ENCODE measurements at places on chromosomes 3 and 15.

GRCh38 chr3:32366638-32367397 is 24.8 kb upstream of the CMTM7 start:
- H3K27ac ChIP-seq, result no peak overlapping the region
- DNase-seq, result no peak
- no peak overlapping the region for H3K4me3 ChIP-seq
- no peaks in the 10 kb centered on the region for H3K27me3 ChIP-seq

- no peaks in the 10 kb centered on the region for H3K27me3 ChIP-seq
- no peak for DNase-seq
- no peaks in the 10 kb centered on the region for H3K4me1 ChIP-seq
- no peak overlapping the region for H3K27ac ChIP-seq
- no peaks in the 10 kb centered on the region for H3K36me3 ChIP-seq
- H3K4me3 ChIP-seq, result no peak overlapping the region
These were observed 65.2 kb upstream of the TRA2B start for GRCh38 chr3:186002884-186003472.

GRCh38 chr3:66485291-66485968 is 15.4 kb downstream of the LRIG1 start:
- H3K4me3 ChIP-seq, result no peak overlapping the region
- DNase-seq, result no peak
- H3K4me1 ChIP-seq, result peaks cover 87% of the 10 kb centered on the region
- no peaks in the 10 kb centered on the region for H3K36me3 ChIP-seq
- peak overlapping the region; percentile 86 for H3K27ac ChIP-seq

GRCh38 chr15:69422336-69422895 is 8.3 kb downstream of the KIF23 start:
- no peaks in the 10 kb centered on the region for H3K36me3 ChIP-seq
- H3K4me3 ChIP-seq, result no peak overlapping the region
- no peak overlapping the region for H3K27ac ChIP-seq
- no peak for DNase-seq
- H3K27me3 ChIP-seq, result no peaks in the 10 kb centered on the region
- H3K4me1 ChIP-seq, result no peaks in the 10 kb centered on the region

- no peak for DNase-seq
- no peak overlapping the region for H3K4me3 ChIP-seq
- H3K4me1 ChIP-seq, result peaks cover 2% of the 10 kb centered on the region
- H3K36me3 ChIP-seq, result no peaks in the 10 kb centered on the region
These were observed 193.9 kb upstream of the THRB start for GRCh38 chr3:24688446-24689148.

GRCh38 chr15:38002883-38003477 is 68.5 kb downstream of the TMCO5A start:
- no peaks in the 10 kb centered on the region for H3K36me3 ChIP-seq
- H3K4me1 ChIP-seq, result no peaks in the 10 kb centered on the region
- H3K4me3 ChIP-seq, result no peak overlapping the region
- no peak for DNase-seq
- H3K27ac ChIP-seq, result no peak overlapping the region

DNA sequence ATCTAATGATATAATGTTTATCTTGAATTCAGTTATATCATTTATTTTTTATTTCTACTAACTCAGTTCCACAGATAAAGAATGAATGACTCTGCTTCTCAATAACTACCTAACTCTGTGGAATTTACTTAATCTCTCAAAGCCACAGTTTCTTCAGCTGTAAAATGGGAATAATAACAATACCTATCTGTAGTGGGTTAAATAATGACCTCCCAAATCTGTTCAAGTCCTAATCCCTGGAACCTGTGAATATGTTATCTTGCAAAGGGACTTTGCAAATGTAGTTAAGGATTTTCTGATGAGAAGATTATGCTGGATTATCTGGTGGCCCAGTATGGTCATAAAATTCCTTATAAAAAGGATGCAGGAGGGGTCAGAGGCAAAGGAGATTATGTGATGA is 61.7 kb downstream of the THRB start:
- DNase-seq, result no peak
- no peaks in the 10 kb centered on the region for H3K27me3 ChIP-seq
- H3K4me1 ChIP-seq, result no peaks in the 10 kb centered on the region
- H3K36me3 ChIP-seq, result no peaks in the 10 kb centered on the region

DNA sequence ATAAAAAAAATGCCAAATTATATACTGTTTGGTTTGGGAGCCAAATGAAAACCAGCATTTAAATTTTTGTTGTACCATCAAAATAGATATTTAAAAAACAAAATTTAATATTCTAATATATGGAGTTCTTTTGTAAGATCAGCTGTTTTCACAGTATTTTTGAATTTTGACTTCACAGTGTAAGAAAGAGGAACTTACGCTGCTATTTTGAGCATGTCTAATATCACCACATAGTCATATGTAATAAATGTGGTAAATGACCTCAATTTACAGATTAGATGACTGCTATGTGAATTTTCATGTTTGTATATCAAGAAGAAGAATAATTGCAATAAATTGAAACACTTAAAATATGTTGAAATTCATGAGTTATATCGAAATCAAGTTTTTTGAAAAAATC is 189.6 kb downstream of the ARRDC4 start:
- no peak for DNase-seq
- no peak overlapping the region for H3K27ac ChIP-seq
- H3K4me3 ChIP-seq, result no peak overlapping the region
- no peaks in the 10 kb centered on the region for H3K36me3 ChIP-seq
- H3K4me1 ChIP-seq, result no peaks in the 10 kb centered on the region
- H3K27me3 ChIP-seq, result no peaks in the 10 kb centered on the region

- peaks cover 8% of the 10 kb centered on the region for H3K4me1 ChIP-seq
- H3K4me3 ChIP-seq, result no peak overlapping the region
- no peaks in the 10 kb centered on the region for H3K27me3 ChIP-seq
- H3K36me3 ChIP-seq, result no peaks in the 10 kb centered on the region
These were observed 149.1 kb downstream of the SEMA6D start for GRCh38 chr15:47866446-47866845.

GRCh38 chr3:48567500-48567899 is 3.9 kb upstream of the UCN2 start:
- DNase-seq, result no peak
- no peak overlapping the region for H3K4me3 ChIP-seq
- peaks cover 6% of the 10 kb centered on the region for H3K4me1 ChIP-seq
- H3K27me3 ChIP-seq, result no peaks in the 10 kb centered on the region

DNA sequence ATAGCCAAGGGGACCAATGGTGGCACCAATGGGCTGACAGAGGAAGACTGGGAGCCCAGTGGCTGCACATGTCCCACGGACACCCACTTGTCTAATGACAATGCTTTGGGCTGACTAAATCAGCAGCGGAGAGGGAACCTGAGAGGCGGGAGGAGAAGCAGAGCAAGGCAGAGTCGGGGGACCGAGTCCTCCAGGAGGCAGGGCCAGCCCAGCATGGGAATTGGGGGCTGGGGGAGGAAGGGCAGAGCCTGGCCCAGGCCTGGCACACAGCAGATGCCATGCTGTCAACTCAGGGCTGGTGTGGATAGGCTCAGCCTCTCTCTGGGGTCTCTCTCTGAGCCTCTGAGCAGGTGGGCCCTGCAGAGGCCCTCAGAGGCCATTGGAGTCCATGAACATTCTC is 78.4 kb upstream of the KLF13 start:
- no peaks in the 10 kb centered on the region for H3K27me3 ChIP-seq
- no peak overlapping the region for H3K4me3 ChIP-seq
- no peak overlapping the region for H3K27ac ChIP-seq
